ENCODE measurements at places on chromosomes 5 and 9.

DNA sequence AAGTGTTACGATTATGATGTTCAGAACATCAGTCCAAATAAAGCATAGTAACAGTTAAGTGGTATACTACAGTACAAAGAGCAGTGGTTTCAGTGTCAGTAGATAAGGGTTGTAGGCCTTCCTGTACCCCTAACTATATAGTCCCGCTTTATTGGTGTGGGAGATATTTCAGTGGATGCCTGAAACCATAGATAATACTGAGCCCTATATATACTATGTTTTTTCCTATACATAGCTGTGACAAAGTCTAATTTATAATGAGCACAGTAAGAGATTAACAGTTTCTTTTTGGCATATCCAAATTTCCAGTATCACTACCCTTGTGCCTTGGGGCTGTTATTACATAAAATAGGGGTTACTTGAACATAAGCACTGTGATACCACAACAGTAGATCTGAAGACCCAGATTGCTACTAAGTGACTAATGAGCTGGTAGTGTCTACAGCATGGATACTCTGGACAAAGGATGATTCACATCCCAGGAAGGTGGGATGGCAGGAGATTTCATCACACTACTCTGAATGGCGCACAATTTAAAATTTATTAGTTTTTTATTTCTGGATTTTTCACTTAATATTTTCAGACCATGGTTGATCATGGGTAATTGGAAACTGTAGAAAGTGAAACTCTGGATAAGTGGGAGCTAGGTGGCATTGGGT, 119.3 kb downstream of the RPS23 start:
- DNase-seq = no peak

DNA sequence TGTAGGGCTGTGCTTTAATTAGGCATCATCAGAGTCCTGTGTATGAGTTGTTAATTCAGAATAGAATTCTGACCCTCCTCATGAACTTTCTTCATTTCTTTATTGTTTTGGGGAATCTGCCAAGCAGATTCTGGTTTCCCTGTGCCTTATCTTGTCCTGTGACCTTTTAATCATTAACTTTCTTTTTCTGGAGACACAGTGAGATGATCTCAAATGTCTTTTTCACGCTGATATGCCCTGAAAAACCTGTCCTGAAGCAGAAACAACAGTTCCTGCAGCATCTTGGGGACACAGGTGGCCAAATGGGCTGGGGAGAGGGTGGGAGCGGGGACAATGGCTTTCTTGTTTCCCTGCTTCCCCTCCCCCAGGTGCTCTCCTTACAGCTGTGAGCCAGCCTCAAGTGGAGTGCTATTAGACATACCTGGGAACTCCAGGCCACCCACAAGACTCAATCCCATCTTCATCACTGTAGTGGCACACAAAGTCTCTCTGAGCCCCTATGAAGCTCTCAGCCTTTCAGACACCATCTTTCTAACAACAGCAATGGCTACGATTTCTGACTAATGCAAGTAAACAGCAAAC, 213.8 kb downstream of the ATP10B start:
- no peak for DNase-seq

DNA sequence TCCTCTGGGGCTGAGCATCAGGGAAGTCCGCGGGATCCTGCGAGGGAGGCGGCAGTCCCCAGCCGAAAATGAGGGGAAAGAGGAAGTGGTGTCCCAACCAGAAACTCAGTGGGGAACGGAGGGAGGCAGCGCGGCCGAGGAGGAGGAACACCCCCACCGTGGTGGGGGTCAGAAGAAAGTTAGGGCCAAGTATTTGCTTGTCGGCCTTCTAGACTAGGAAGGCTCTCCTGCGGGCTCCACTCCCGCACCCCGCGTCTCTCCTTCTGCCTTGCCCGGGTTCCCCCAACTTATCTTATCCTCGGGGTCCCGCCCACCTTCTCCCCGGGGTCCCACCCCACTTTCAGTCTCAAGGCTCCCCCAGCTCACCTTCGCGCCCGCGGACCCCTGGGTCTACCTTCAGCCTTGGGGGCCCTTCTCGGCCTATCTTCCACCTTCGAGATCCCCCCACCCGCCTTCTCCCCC, 557 bp upstream of the PHF2 start:
- DNase-seq = no peak

- no peak for DNase-seq
Observed at GRCh38 chr9:90960941-90961340, 159.3 kb downstream of the SYK start.

DNA sequence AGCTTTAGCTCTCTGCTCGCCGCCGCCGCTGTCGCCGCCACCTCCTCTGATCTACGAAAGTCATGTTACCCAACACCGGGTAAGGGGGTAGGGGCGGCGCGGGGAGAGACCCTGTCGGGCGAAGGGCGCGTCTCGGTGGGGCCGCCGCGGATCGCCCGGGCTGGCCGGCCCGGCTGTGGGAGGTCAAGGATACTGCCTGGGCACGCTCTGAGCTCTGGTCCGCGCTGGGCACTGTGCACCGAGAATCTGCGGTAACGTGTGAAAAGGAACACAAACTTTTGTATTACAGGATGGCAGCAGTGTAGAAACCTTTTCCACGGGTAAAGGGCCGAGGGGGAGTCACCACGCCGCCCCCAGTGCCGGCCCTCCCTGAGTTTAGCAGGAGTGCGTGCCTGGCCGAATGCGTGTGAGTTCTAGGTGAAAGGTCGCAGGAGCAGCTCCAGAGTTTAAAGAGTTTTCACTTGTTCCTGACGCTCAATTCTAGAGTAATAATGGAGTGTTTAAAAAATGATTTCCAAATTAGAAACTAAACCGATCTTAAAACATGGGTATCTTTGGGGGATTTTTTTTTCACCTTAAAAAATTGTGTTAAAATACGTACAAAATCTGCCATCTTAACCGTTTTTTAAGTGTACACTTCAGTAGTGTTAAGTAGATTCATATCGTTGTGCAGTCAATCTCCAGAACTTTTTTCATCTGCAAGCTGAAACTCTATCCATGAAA, at the start of gene HSDL2:
HSDL2 (plus strand) TSS at position 7 of the 723 bp plus-strand sequence; CDS start at position 63, 56 bp downstream.
- DNase-seq = no peak

- no peak for DNase-seq
Observed at GRCh38 chr5:26245321-26245720, 793.1 kb downstream of the CDH9 start.

- no peak for DNase-seq
Observed at GRCh38 chr9:87372356-87372851, 125.3 kb upstream of the DAPK1 start.

DNA sequence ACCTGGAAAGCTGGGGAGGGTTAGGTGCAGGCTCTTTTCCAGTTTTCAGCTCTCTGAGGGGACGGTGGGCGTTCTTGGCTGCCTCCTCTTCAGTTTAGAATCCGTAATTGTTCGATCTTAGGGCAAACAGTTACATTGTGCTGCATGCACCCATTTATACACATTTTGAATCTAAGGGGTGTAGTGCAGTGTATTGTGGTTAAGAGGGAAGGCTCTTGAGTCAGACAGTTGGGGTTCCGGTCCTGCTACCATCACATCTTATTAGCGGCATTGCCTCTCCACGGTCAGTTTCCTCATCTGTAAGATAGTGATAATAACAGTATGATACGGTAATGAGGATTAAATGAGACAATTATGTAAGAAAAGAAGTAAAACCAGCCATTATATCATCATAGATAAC, 625 bp downstream of the EXOSC2 start:
- DNase-seq = no peak

DNA sequence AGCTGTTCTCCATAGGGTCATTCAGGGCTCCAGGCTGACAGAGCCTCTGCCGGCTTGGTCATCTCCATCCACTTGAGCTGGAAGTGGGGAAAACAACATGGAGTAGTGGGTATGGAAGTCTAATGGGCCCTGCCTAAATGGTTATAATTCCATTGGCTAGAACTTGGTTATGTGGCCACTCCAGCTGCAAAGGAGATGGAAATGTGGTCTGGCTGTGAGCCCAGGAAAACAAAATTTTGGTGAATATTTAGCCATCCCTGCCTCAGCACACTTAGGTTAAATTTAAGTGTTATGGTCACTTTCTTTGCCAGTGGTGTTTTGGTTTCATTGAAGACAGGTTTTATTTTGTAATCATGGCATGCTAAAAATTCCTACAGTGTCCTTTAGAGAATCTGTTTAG, 112.3 kb downstream of the SMARCA2 start:
- no peak for DNase-seq

GRCh38 chr5:170985486-170985885, 123.7 kb downstream of the RANBP17 start:
- no peak for DNase-seq

- no peak for DNase-seq
Observed at GRCh38 chr9:69834056-69834455, 13.4 kb downstream of the CFAP95 start.

- DNase-seq = no peak
Observed at GRCh38 chr9:12680757-12681156, 12.4 kb upstream of the TYRP1 start.

GRCh38 chr5:142922223-142922952, 152.2 kb downstream of the ARHGAP26 start:
- no peak for DNase-seq

- DNase-seq = no peak
Observed at GRCh38 chr9:36772449-36773403, 200.0 kb downstream of the MELK start.

DNA sequence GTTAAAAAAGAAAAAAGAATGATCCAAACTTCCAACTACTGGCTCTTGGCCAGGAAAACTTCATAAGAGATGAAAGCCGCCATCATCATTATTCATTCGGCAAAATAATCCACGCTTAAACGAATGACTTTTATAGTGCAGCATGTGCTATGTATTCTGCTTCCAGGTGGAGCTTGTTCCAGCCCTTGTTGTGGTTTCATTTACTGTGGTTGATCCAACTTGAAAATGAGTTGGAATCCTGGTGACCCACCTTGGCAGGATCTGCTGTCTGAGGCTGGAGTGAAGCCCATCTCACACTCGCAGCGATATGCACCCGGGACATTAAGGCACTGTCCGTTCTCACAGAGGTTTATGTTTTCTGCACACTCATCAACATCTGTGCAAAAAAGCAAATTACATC, 209.6 kb downstream of the FBN2 start:
- no peak for DNase-seq

DNA sequence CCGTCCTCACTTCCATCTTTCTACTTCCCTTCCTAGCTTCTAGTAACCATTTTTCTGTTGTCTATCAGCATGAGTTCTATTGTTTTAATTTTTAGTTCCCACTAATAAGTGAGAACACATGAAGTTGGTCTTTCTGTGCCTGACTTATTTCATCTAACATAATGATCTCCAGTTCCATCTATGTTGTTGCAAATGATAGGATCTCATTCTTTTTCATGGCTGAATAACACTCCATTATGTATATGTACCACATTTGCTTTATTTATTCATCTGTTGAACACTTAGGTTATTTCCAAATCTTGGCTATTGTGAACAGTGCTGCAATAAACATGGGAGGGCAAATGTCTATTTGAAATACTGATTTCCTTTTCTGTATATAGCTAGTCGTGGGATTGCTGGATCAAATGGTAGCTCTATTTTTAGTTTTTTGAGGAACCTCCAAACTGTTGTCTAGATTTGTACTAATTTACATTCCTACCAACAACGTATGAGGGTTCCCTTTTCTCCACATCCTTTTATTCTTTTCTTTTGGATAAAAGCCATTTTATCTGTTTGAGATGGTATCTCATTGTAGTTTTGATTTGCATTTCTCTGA, 50.3 kb downstream of the NSD1 start:
- no peak for DNase-seq

DNA sequence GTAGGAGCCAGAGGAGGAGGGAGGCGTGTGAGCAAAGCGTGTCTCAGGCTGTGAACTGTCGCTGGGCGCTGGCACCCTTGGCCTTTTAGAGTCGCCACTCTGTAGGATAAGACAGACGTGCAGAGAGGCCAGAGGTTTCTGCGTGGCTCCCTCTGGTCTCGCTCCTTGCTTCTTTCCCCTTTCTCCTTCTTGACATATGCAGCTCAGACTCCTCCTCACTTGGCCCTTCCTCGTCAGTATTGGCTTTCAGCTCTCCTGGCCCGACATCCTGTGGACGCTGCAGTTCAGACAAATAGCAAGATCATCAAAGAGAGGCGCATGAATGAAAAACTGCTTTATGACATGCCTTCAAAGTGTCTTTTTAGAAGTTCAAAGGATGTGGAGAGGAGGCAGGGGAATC, 116.8 kb upstream of the SPRY4 start:
- no peak for DNase-seq

GRCh38 chr5:56432321-56432720, 199.2 kb upstream of the ANKRD55 start:
- DNase-seq = no peak

GRCh38 chr9:124180557-124180956, 77.2 kb upstream of the NEK6 start:
- no peak for DNase-seq

- no peak for DNase-seq
Observed at GRCh38 chr9:91582181-91582580, 158.5 kb upstream of the NFIL3 start.

All from iPS DF 19.7 (cell line).